ENCODE measurements at places on chromosomes 7 and 10. TPM values are rescaled to one million over a fixed set of nuclear protein-coding genes. Genes with fewer than 3 reads are reported as not detected.
A peak's percentile ranks its signal among the peaks of the same experiment; 100 is the strongest.

DNA sequence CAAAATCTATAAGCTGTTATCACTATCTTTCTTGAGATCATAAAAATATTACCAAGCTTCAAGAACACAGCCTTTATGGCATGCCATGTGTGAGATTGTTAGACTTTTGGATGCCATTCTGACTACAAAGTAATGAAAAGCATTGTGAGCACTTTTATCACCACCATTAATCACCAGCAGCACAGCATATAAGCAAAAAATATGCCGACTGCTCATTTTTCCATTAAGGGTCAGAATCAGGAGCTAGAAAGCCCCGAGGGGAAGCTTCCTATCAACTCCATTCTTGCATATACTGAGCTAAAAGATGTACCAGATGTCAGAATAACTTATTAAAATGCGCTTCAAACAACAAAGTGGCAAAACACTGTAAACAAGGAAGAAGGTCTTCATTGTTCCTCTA, 114.3 kb downstream of the LMBR1 start:
- no peak for DNase-seq

DNA sequence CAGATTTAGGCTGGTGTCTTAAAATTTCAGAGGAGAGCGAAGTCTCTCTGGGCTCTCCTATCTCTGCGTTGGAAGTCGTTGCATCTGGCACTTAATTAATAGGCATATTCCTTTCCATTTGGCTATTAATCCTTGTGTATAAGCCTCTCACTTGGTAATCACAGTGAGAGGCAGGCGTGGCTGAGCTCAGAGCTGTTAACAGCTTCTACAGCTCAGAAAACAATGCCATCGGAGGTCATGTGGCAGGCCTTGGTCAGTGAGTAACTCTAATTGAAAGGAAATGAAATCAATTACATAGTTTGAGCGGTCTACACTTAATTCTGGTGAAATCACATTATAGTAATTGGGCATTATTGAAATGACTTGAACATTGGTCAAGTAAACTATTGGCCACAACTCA, 135.1 kb downstream of the DPY19L1 start:
- no peak for DNase-seq

DNA sequence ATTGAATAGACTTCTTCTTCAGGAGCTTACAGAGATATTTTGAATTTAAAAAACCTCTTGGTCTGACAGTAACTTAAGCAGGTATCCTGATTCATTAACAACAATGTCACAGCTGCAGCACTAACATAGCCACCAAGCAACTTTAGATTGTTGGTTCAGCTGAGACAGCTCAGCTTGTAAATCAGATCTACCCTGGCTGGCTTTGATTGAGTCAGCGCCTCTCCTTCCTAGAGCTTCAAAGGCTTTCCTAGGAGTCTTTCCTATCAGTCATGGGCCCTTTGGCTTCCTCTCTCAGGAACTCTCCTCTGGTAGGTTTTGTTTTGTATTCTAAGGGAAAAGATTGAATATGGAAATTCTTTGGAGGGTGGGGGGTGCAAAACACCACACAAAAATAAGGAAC, 70.7 kb upstream of the STEAP4 start:
- DNase-seq = no peak

DNA sequence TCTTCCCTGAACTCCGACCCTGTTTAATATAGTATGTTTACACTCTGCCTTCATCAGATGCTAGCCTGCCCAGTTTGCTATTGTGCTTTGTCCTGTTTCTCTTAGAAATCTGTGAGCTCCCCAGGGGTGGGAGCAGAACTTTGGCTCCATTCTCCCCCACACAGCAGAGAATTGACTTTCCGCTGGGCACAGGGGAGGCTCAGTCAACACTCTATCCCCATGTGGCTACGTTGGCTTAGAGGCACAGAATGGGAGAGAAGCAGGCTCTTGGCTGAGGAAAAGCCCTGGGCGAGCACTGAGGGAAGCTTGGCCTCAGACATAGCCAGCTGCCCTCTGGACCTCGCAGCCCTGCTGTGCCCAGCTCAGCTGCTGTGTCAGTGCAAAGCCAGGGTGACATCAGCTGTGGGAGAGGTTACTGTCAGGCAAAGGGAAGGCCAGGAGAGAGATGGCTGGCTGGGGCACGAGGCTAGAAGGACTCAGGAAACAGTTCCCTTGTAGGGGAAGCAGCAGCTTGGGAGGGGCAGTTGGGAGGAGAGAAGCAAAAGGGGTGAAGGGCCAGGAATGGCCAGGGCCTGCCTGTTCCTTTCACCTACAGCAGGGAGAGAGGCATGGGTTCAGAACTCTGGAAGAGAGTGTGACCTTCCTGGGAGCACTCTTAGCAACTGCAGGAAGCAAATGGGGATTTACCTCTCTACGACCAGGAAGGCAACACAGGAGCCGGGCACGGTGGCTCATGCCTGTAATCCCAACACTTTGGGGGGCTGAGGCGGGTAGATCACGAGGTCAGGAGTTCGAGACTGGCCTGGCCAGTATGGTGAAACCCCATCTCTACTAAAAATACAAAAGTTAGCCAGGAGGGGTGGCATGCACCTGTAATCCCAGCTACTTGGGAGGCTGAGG, 5.8 kb upstream of the SCD start:
- DNase-seq = no peak

DNA sequence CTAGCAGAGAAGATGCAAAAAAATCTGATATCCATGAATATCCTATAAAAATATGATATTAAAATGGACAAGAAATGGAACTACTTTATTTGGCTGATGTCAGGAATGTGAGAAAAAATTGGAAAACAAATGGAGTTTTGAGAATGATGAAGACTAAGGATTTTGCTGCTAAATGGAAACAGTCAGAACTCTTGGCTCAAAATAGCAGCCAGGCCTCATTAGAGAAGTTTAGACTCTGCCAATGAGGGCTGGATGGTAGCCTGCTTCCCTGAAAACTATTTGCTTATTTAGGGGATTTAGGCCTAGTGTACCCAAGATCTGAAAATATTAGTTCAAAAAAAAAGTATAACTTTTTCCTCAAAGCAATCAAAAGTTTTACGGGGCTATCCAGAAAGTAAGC, 458.5 kb downstream of the TFEC start:
- DNase-seq = no peak

DNA sequence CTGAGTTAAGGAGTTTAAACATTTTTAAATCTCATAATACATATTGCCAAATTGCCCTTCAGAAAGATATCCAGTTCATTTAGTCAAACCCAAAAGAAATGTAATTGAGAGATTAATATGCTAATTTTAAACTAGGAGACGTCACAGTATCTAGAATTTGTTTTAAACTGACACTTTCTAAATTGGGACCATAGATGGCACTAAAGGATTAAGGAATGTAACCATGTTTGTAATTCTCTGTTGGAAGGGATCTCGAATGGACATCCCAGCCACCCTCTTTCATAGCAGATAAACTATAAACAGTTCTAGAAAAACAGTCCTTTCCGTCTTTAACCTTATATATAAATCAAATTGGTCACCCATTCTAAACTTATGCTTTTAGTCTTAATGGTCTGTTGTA, 30.0 kb upstream of the SAMD9L start:
- no peak for DNase-seq

- DNase-seq = no peak
These were observed 9.1 kb downstream of the WDR86 start for GRCh38 chr7:151400626-151401315.

DNA sequence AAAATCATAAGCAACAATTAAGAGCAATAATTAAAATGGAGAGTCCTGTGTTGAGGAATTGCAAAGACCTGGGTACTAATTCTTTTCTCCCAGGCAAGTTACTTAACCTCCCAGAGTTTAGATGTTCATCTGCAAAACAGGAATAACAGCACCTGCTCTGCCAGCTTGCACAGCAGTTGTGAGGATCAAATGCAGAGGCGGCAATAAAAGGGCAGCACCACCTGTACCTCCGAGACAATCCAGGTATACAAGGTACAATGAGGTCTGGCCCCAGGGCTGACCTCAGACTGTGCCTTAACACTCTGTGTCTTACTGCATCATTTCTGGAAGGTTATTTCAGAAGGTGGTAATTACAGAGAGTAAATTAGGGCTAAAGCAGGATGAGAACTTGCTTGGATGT, 14.5 kb upstream of the FAM204A start:
- no peak for DNase-seq

DNA sequence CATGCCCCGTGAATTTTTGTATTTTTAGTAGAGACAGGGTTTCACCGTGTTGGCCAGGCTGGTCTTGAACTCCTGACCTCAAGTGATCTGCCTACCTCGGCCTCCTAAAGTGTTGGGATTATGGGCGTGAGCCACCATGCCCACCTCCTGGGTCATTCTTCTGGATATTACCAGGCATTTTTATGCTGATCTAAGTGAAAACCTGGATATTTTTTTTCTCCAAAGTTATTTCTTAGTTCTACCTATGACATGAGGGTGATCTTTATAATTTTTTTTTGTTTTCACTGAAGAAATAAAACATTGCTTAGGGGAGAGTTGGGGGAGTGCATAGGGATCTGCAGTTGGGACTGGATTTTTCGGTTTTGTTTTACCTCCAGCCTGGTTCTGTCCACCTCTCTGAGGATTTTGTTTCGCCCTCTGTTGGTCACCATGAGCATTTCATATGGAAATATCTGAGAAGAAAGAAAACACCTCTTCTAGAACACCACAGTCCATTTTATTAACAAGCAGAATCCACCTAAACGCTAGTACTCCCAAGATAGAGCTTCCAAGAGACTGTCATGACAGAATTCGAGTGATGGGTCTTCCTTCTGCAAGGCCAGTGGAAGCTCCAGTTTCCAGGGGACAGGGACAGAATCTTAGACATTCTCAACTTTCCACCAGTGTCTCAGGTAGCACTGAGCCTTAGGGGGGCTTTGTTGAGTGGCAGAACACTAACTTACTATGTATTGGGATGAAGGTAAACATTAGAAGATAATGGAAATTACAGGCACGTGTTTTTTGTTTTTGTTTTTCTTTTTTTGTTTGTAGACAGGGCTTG, 33.4 kb upstream of the AFAP1L2 start:
- DNase-seq = peak; percentile 21

DNA sequence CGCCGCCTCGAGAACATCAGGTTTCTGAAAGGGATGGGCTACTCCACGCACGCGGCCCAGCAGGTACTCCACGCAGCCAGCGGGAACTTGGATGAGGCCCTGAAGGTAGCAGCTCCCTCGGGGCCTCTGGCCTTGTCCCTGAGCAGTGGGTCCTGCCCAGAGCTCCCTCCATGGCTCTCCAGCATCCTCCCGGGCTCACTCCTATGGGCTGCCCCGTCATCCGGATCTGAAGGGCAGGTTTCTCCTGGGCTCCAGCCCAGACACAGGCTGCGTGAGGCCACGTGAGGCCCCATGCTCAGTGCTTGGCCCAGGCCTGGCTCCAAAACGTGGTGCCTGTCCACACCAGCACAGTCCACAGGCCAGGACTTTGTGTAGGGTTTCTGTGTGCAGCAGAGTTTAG, 32.5 kb downstream of the NUB1 start:
- no peak for DNase-seq

- no peak for DNase-seq
These were observed 72.1 kb upstream of the EGFR start for GRCh38 chr7:54946764-54947163.

GRCh38 chr7:133539016-133539415, 286.1 kb downstream of the EXOC4 start:
- DNase-seq = no peak

DNA sequence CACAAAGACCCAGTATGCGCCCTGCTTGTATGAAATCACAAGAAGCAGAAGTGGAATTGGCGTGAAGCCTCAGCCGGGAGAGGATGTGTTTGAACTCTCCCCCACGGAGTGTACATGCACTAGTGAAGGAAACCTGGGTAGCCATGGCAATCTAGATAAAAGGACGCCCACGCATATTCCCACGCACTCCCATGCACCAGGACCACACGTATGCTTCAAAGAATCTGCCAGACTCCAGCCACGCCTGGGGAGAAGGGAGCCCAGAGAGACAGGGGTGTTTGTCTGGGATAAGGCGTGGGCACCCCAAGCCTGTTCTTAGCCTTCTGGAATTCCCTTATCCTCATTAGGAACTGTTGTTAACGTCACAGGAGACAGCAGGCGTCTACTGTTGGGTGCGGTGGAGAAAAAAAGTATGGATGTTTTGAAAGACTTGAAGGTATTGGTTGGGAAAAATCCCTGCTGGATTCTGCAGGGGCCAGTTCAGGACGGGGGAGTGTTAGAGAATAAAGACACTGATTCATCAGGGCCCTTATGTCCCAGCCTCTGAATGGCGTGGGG, 28.9 kb upstream of the ECHDC3 start:
- no peak for DNase-seq

DNA sequence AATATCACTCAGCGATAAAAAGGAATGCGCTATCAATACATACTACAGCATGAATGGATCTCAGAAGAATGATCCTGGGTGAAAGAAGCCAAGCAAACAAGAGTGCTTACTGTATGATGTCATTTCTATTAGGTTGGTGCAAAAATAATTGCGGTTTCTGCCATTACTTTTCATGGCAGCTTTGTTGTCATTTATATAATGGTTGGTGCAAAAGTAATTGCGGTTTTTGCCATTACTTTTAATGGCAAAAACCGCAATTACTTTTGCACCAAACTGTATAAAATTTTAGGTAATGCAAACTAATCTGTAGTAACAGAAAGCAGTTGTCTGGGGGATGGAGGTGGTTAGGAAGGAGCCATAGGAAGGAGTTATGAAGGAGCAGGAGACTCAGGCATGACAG, 318.3 kb upstream of the ZMIZ1 start:
- no peak for DNase-seq

DNA sequence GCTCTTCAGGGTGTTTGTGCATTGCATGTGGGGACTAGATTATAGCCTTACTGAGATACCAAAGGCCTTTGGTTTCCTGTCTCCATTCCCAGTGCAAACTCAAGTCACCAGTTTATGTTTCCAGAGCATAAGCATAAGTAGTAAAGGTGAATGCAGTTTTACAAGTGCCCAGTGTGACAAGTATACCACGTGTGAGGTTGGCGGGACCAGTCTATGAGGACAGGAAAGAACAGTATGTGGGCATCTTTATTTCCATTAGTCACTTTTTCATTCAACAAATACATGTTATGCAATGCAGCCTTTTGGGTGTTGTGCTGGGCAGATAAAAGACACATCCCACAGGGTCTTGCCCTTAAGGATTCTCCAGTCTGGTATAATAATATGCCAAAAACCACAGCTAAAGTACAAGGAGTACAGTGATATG, 146.5 kb downstream of the ARID5B start:
- peak; percentile 19 for DNase-seq

- DNase-seq = no peak
These were observed 13.6 kb upstream of the MICU1 start for GRCh38 chr10:72639441-72639873.

GRCh38 chr7:146943483-146943882, 826.9 kb downstream of the CNTNAP2 start:
- DNase-seq = no peak

GRCh38 chr7:98341106-98341505, 59.6 kb downstream of the BRI3 start:
- DNase-seq = no peak

GRCh38 chr7:158705234-158705850, 738 bp upstream of the NCAPG2 start:
- DNase-seq = no peak

Gene HTR5A
- not detected for total RNA-seq

Gene FLNC
- 0.14 TPM for total RNA-seq

Gene UCMA
- not detected for total RNA-seq

Gene WDR86
- total RNA-seq = not detected

Gene GPR146
- 3.4 TPM for total RNA-seq

Gene GSTO2
- total RNA-seq = not detected

Gene GLCCI1
- total RNA-seq = 8.1 TPM

Gene TDRD1
- not detected for total RNA-seq

Gene AGAP4
- total RNA-seq = 6.6 TPM
